A549 treated with CpdA at 1 μM for 4 hours (cell line): ENCODE measurements at places on chromosomes 2 and 18. TPM values are rescaled to one million over a fixed set of nuclear protein-coding genes. Genes with fewer than 3 reads are reported as not detected.

LYPD6B gene
- not detected in 5 replicates for total RNA-seq

CRYGC gene
- not detected in 5 replicates for total RNA-seq

CTLA4 gene
- total RNA-seq, result not detected in 5 replicates

NEB gene
- total RNA-seq, result 0.29 to 0.86 TPM (median 0.34 TPM) in 5 replicates

NABP1 gene
- 11.4 to 14.2 TPM (median 12.4 TPM) in 5 replicates for total RNA-seq

EGR4 gene
- 0.16 to 0.30 TPM (median 0.27 TPM) in 5 replicates for total RNA-seq

GAREM1 gene
- total RNA-seq, result 2.1 to 2.8 TPM (median 2.4 TPM) in 5 replicates

EPB41L3 gene
- 0.11 to 0.82 TPM (median 0.39 TPM) in 5 replicates for total RNA-seq

ALPP gene
- 0.23 to 0.37 TPM (median 0.35 TPM) in 5 replicates for total RNA-seq

TSPYL6 gene
- not detected in 5 replicates for total RNA-seq

EMILIN1 gene
- total RNA-seq, result 0.32 to 0.62 TPM (median 0.41 TPM) in 5 replicates

MAIP1 gene
- total RNA-seq, result 33.3 to 44.2 TPM (median 40.6 TPM) in 5 replicates
